NCI-H526 (cell line): ENCODE measurements at places on chromosomes 13 and 19.

DNA sequence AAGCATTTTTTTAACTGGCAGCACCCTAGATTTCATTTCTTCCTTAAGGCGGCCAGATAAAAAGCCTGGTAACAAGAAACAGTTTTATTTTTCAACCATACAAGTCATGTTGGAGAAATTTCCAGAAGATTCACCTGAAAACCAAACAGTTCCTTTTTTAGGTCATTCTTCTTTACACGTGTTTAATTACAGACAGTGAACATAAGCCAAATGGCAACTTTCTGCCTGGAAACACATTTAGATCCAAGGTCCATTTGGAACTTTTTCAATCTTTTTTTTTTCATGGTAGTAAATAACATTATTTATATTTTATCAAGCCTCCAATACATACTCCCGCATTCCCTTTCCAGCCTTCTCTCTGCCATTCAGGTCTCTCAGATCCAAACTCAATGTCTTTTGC is 886.1 kb upstream of the MIR17HG start:
- DNase-seq, result no peak

- no peak for DNase-seq
Observed at GRCh38 chr19:12052091-12052496, 667 bp downstream of the ZNF878 start.

DNA sequence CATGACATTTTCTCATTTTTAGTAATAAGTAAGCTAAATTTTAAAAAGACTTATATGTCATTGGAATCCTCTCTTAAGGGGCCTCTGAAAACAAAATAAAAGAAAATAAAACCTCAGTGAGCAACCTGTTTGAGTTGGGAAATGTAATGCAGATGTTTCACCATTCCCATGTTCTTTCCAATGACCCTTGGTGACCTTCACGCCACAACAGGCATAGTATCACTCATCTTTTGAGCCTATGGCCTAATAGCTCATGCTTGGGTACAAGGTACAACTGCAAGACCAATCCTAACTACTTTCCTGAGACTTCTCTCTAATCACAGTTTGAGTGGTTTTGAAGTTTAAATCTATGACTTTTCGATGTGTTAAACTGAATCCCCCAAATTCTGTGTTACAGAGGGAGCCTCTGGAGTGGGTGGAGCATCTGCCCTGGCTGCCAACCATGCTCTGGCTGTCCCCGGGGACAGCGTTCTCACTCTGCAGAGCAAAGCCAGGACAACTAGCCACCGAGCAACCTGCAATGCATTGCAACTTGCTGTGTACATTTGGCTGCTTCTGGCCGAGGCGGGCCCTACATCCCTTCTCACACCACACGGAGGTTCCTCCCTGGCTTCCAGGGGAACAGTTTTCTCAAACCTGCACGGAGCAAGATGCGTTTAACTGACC is 307.9 kb upstream of the MAB21L1 start:
- DNase-seq, result no peak

GRCh38 chr19:18091217-18091608 is 4.5 kb upstream of the IL12RB1 start:
- DNase-seq, result no peak

DNA sequence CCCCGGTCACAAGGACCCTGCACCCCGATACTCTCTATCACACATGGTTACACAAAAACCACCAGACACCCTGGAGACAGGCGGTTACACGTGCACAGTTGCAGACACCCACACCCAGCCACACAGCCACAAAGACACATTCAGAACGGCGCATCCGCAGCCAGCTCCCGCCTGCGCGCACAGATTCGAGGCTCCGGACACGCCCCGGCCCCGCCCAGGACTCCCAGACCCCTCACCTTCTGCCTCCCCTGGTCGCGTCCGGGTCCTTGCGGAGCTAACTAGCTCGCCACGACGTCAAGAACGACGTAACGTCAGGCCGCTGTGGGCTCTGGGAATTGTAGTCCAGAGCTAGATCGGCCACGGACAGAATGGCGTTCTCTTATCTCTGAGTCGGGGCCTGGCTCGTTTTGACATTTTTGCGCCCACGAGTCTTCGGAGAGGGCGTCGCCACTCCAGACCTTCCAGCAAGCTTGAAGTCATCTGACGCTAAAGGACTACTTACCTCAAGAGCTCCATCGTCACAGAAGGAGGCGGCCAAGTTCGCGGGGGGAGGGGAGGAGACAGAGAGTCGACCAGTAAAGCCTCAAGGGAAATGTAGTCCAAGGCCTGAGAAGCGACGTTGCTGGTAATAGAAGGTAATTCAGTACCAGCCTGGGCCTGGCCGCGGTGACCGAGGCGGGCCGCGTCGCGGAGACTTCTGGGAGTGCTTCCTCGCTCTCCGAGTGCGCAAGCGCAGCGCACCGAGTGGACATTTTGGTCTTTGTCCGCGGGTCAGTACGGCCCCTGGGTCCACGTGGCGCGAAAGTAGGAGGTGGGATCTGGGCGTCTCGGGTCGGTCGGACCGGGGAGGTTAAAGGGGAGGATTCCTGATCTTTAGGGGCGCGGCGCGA is at the start of the genes ZNF146 and ZNF565:
TSS of gene ZNF146 (plus strand) at position 721 of the 890 bp plus-strand sequence. CDS start 21,335 bp downstream, outside the sequence.
TSS of gene ZNF565 (minus strand) at position 280 of the 890 bp plus-strand sequence. CDS start 12,680 bp downstream, outside the sequence.
- DNase-seq, result peak; percentile 100

GRCh38 chr19:57008432-57008831 is 111.4 kb upstream of the USP29 start:
- DNase-seq, result no peak

- DNase-seq, result no peak
Observed at GRCh38 chr13:86900906-86901305, 770.3 kb upstream of the SLITRK5 start.

DNA sequence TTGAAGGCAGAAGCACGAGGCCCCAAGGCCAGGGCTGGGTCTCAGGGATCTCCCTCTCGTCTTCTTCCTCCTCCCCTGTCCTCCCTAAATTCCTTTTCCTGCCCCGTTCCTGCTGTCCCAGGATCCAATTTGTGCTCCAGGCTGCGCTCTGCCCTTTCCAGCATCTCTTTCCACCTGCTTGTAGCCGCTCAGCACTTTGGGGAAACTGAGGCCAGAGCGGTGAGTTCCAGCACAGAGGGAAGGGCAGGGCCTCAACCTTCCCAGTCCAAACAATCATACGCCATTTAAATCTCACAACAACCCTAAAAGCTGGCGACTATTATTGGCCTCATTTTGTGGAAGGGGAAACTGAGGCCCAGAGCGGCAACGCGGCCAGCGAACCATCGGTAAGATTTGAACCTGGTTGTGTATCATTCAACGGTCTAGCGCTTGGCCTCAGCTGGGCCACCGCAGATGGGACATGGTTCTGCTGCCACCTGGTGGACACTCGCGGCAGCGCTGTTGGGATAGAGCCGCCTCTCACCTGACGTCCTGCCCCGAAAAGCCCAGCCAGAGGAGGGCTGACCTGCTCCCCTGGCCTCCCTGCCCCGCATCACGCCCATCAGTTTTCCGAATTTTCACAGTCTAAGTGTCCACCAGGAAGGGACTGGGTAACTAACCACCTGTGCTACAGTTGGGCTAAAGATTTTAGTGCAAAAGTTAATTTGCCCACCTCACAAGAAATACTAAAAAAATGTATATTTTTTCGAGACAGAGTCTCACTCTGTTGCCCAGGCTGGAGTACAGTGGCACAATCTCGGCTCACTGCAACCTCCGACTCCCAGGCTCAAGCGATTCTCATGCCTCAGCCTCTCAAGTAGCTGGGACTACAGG is 4.2 kb upstream of the RPL18A start:
- DNase-seq, result peak; percentile 74

DNA sequence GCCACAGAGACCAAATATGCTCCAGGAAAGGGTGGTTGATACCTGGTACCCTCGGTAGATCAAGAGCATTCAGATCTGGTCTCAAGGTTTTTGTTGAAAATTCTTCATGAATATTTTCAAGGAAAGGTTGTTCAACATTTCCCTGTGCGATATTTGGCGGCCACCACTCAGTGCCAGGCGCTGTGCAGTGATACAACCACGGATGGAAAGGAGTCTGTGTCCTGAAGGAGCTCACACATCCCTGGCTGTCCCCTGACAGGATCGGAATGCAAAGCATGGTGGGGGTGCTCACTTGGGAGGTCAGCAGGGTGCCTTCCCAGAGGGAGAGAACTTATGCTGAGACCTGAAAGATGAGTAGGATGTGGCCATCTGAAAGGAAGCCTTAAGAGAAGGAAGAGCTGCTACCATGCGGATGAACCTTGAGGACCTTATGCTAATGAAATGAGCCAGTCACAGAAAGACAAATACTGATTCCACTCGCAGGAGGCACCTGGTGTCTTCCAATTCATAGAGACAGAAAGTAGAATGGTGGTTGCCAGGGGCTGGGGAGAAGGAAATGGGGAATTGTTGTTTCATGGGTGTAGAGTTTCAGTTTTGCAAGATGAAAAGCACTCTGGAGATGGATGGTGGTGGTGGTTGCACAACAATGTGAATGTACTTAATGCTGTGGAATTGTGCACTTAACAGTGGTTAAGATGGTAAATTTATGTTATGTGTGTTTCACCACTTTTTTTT is 41.6 kb downstream of the HSPH1 start:
- peak; percentile 55 for DNase-seq

- no peak for DNase-seq
Observed at GRCh38 chr13:40102360-40102727, 446.9 kb downstream of the COG6 start.

- DNase-seq, result no peak
Observed at GRCh38 chr13:101944521-101944920, 457.3 kb downstream of the FGF14 start.

- no peak for DNase-seq
Observed at GRCh38 chr19:39200803-39201115, 3.3 kb downstream of the SYCN start.

- DNase-seq, result no peak
Observed at GRCh38 chr13:98493042-98493712, 83.7 kb downstream of the STK24 start.

DNA sequence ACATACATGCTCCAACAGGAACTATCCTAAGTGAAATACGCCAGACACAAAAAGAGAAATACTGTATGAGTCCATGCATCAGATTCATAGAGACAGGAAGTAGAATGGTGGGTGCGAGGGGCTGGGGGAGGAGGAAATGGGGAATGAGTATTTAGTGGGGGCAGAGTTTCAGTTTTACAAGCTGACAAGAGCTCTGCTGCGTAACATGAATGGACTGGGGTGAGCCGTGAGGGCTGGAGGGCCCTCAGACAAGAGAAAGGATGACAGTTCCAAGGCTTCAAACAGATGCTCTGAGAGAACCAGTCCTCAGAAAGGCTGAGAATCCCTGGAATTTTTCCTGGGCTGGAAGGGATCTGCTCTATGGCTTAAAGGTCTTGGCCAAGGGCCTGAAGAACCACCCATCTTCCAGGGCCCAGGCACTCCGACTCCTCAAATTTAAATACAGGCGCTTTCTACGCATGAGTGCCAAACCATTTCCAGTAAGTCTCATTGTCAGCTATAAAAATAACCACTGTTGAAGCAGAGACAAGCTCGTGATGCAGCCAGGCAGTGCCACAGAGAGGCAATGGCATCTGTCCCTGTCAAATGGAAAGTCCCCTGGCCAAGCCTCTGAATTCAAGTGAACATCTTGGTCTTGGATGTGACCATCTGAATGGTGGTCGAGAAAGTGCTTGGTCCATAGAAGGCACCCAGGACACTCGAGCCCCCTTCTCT is 17.5 kb downstream of the KLF2 start:
- no peak for DNase-seq

GRCh38 chr19:3225677-3226093 is 1.2 kb downstream of the CELF5 start:
- DNase-seq, result peak; percentile 20

GRCh38 chr13:52371736-52372247 is 34.2 kb downstream of the THSD1 start:
- no peak for DNase-seq

DNA sequence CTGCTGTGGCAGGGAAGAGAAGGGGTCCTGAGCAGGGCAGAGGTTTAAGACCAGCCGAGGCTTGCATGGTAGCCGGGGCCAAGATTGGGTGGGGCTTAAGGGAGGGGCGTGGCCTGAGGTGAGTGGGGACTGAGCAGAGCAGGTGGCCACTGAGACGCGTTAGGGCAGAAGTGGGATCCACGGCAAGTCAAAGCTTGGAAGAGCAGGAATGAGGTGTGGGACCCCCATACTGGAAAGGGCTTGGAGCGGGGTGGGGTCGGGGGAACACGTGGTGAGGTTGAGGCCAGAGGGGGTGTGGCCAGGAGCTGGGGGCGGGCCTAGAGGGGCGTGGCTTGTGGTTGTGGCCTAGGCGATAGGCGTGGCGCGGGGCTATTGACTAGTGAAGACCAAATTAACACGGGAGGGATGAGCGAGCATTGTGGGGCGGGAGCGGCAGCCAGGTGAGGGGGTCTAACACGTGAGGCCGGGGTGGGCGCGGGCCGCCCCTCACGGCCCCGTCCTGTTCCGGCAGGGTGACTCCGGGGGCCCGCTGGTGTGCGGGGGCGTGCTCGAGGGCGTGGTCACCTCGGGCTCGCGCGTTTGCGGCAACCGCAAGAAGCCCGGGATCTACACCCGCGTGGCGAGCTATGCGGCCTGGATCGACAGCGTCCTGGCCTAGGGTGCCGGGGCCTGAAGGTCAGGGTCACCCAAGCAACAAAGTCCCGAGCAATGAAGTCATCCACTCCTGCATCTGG is 3.3 kb downstream of the CFD start:
- DNase-seq, result no peak

GRCh38 chr13:84645196-84646012 is 763.1 kb upstream of the SLITRK1 start:
- peak; percentile 86 for DNase-seq

- no peak for DNase-seq
Observed at GRCh38 chr13:100305398-100305797, 216.5 kb downstream of the PCCA start.

GRCh38 chr19:33508941-33509614 is 12.5 kb downstream of the PEPD start:
- DNase-seq, result no peak

DNA sequence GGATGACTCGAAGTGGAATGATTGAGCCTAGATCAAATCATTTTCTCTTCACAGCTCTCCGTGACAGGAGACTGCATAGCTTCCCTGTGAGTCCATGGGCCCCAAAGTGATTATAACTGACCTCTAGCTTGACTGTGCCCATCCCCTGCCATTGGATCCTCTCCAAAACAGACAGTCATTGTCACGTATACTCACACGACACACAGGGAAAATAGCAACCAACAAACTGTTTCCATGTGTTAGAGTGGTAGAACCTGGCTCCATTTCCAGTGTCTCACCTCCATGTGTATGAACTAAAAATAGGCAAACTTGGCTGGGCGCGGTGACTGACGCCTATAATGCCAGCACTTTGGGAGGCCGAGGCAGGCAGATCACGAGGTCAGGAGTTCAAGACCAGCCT is 48.8 kb upstream of the NPAS1 start:
- DNase-seq, result no peak

GRCh38 chr19:9847087-9847671 is 12.1 kb downstream of the PIN1 start:
- no peak for DNase-seq

- DNase-seq, result no peak
Observed at GRCh38 chr19:3098141-3098514, 4.0 kb downstream of the GNA11 start.

GRCh38 chr19:18576383-18576782 is 4.7 kb downstream of the UBA52 start:
- no peak for DNase-seq

DNA sequence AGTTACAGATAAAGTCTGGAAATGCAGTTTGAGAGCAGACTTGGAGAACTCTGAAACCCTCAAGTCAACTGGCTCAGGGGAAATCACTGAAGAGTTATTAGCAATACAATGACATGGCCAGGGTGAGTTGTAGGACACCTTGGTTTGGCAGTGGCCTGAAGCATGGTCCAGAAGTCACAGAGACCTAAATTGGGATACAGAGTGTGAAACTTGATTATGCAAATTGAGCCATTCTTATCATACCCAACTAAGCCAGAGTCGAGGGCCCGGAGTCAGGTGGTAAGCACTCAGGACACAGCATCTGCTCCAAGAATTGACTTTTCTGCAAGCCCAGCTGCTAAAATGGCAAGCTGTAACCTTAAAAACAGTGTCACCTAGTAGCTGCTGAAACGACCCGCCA is 224.5 kb downstream of the DCLK1 start:
- DNase-seq, result no peak
